ENCODE measurements at places on chromosomes 11 and 22. TPM values are rescaled to one million over a fixed set of nuclear protein-coding genes. Genes with fewer than 3 reads are reported as not detected.

The POU2AF2 gene
- total RNA-seq: not detected

The BCR gene
- 42.2 TPM for total RNA-seq

The SREBF2 gene
- total RNA-seq: 114 TPM

The APLNR gene
- 0.48 TPM for total RNA-seq

The PACS1 gene
- 28.2 TPM for total RNA-seq

The OR52I2 gene
- not detected for total RNA-seq

The NRIP3 gene
- 3.2 TPM for total RNA-seq

- DNase-seq: no peak
Measured at GRCh38 chr11:15038963-15039362, 34.4 kb upstream of the CALCB start.

GRCh38 chr11:92846491-92847125, 122.8 kb upstream of the MTNR1B start:
- DNase-seq: peak; percentile 17

DNA sequence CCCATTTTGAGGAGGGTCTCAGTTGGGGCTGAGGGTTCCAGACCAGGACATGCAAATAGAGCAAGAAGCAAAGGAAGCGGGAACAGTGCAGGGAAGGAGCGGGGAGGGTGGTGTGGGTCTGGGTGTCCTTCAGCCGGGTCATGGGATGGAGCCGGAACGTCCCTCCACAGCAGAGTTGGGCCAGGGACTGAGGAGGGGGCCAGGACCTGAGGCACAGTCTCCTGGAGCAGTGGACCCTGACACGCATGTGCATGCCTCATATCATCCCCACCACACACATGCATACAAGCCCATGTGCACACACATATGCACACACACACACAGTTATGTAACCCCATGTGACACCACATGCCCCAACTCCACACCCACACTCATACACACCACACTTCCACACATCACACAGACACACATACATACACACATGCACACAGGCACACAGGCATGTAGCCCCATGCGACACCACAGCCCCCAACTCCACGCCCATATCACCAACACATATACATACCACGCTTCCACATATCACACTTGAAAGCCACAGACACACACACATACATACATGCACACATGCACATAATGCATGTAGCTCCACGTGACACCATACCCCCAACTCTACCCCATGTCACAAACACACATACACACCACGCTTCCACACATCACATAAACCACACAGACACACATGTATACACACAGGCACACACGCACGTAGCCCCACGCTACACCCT, 1026.6 kb downstream of the BRD1 start:
- no peak for DNase-seq

DNA sequence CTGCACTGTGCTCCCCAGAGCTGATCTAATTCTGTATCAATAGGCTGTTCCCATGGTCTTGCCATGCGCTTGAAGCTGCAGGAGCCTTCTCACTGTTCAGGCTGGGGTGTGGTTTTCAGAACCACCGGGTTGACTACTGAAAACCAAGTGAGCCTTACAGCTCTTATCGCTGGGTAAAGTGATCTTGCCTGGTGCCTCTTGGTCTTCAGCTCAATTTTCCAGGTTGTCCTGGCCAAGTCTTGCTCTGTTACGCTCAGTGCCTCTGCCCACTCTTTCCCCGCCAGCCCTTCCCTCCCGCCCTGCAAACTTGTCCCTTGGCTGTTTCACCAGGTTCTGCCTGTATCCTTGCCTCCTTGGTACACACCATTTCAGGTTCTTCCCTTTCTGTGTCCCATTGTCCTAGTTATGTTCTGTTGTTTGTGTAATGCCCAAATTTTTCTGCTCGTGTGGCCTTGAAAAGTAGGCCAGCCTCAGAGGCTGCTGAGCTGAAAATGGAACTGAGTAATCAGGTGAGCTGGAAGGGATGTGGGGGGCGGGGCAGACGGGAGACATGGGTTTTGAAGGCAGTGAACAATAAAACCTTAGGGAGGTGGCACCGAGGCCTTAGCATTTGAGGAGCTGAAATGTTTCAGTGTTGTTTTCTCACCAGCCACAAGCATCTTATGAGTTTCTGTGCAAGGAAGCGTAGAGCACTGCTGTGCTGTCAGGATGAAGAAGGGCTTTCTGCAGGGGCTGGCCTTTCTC, 11.2 kb downstream of the PEX26 start:
- no peak for DNase-seq

DNA sequence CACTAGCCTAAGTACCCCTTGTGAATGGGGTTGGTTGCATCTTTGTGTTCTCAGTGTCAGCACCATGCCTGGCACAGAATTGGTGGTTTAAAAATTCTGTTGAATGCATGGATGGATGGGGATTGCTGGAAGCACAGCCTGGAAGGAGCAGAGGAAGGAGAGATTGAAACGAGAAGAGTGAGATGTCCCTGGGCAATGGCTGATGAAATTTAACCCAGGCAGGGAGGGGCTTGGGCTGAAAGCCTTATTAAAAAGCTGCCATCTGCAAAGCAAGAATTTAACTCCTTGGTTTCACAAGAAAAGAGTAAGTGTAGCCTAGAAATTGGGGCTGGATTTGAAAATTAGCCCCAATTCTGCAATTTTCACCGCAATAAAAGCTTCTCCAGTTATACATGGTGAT, 126.7 kb downstream of the TEAD1 start:
- no peak for DNase-seq

DNA sequence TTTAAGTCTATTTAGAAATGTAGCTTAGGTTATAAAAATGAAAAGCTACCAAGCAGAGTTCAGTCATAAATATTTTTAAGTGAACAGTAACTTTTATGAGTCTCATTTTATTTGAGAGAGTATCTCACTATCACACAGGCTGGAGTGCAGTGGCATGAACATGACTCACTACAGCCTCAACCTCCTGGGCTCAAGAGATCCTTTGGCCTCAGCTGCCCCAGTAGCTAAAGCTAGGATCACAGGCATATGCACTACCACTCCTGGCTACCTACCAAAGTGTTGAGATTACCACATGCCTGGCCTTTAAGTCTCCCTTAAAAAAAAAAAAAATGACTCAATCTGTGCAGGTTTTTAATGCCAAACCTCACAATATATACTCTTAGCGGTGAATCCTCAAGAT, 34.7 kb upstream of the CLNS1A start:
- peak; percentile 73 for DNase-seq

DNA sequence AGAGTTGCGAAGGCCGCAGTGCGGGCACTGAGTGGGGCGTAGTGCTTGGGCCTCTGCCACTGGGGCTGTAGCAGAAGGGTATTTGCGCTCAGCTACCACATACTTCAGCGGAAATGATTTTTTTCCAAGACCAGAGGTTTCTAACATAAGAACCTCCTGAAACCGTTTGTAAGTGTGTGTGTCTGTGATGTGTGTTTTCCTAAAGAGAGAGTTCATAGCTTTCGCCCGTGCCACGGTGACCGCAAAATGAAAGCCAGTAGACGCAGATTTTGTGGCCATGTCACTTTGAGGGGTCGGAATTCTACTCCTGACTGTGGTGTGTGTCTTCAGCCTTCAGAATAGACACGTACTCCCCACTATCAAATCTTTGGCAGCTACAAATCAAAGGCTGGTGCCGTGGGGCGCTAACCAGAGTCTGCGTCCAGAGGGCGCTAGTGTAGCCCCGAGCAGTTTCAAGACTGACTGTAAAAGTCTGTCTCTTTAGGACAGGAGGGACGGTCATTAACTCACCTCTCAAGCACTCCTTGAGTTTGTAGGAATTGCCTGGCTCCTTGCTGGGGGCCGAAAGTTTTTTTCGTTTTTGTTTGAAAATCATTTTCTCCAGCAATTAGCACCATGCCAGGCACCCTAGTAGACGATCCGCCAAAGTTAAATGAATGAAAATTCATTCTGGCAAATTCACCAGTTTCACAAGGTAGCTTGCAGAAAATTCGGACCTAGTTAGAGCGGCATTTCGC, 2.5 kb upstream of the CALCA start:
- DNase-seq: peak; percentile 64

DNA sequence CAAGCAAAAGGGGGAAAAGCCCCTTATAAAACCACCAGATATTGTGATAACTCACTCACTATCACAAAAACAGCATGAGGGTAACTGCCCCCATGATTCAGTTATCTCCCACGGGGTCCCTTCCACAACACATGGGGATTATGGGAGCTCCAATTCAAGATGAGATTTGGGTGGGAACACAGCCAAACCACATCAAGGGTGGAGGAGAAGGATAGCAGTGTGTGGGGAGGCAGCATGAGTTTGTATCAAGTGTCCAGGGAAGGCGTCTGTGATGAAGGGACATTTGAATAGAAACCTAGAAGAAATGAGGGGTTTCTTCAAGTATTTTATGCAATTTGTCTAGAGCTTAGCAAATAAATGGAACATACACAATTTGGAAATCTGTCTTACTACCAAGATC, 98.2 kb downstream of the SLC1A2 start:
- no peak for DNase-seq

GRCh38 chr22:37545703-37546436, 14.4 kb upstream of the CDC42EP1 start:
- DNase-seq: peak; percentile 96

DNA sequence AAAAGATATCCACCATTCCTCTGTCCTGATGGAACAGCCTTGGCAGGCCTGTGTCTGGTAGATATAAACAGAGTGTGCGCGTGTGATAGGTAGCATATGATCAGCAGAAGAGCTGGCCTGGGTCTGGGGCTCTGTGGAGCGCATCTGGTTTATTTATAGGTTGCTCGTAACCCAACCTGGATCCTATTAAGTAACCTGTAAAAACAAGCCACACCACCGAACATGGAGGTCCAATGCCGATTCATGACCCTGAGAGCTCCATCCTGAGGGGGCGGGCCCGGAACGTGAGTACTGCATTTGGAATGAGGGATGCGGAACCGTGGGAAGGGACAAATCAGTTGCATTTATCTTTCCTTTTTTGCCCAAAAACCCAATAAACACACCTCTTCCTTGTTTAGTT, 31.9 kb upstream of the APOL5 start:
- DNase-seq: no peak
